ENCODE measurements at places on chromosomes 3 and 15. TPM values are rescaled to one million over a fixed set of nuclear protein-coding genes. Genes with fewer than 3 reads are reported as not detected.

GRCh38 chr15:62307551-62307950, 142.5 kb upstream of the C2CD4B start:
- DNase-seq: no peak

DNA sequence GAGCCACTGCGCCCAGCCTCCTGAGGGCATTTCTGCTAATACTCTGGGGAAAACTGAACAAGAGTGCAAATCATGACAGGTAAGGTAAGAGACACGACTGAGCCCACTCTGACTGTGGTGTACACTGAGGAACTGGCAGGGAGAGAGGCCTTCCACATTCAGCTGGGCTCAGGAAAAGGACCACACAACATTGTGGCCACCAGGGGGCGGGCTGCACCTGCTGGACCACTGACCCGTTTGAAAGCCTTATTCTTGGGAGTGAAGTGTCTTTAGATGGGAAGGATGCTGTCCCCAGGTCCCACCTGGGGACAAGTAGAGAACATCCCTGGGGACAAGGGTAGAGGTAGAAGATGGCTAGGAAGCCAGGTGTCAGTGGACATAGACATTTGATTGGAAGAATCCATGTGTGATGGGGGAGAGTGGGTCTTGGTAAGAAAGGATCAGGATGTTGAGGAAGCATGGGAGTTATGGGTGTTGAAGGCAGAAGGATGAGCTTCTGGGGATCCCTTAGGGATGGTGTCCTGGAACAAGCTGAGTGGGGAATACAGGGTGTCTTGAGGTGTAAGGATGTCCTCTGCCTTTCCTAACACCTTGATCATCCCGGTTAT, 6.2 kb upstream of the CTDSPL start:
- DNase-seq: peak; percentile 93

- DNase-seq: no peak
Measured at GRCh38 chr3:58672451-58672850, 5.9 kb upstream of the FAM3D start.

The CLDN1 gene
- 9.0 TPM for total RNA-seq

The EFCAB12 gene
- not detected for total RNA-seq

All from right atrium auricular region (tissue), 2 donors.